Tibial nerve (tissue), 4 donors: ENCODE measurements at places on chromosomes 3 and 15. TPM values are rescaled to one million over a fixed set of nuclear protein-coding genes. Genes with fewer than 3 reads are reported as not detected.
A peak's percentile ranks its signal among the peaks of the same experiment; 100 is the strongest.

- DNase-seq: no peak
Measured at GRCh38 chr3:96450699-96451098, 363.7 kb upstream of the EPHA6 start.

- no peak for DNase-seq
Measured at GRCh38 chr3:182682263-182683241, 110.8 kb upstream of the ATP11B start.

GRCh38 chr3:197465197-197465995, 90.4 kb downstream of the BDH1 start:
- no peak for DNase-seq

DNA sequence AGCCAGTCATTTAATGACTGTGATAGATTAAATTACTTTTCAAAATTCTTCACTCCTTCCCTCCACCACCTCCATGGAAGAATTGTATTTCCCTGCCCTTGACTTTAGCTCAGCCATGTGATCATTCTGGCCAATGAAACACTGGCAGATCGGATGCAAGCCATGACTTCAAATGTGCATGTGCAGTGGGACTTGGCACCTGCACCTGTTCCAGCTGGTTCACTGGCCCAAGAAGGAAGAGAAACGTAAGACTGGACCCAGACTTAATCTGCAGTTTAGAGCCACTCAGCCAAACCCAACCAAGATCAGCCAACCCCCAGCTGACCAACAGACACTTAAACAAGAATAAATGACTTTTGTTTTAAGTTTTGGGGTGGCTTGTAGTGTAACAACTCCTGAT, 11.8 kb downstream of the DPH3 start:
- no peak for DNase-seq

DNA sequence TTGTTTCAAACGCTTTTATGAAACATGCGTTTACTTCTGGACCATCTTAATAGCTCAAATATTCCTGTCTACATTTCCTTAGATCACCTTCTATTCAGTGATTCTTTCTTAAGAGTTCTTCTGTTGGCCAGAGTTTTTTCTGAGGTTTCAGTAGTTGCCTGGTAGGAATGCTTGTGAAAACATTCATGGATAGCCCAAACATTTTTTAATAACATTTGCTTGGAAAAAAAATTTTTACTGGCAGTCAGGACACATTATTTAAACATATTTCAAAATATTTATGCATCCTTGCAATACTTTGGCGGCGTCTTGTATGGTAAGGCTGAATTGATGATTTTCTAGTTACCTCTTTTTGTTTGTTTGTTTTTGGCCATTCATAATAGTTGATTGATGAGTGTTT, 47.4 kb upstream of the ZBTB20 start:
- DNase-seq: no peak

DNA sequence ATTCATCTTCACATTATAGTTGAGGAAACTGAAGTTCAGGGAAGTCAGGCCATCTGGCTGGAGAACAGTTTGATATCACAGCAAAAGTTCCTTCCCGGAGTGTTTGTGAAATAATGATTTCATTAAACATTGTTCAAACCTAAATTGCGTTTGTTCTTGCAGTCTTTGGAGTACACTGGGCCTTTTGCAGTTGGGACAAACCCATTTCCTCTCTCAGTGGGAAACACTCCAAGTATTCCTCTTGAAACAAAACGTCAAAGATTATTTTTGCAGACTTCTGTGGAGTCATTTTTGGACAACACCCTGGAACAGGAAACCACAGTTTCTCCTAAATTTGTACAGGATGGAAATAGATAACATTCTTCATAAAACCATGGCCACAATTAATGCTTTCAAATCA, 287.5 kb downstream of the PTPRG start:
- no peak for DNase-seq

- DNase-seq: no peak
Measured at GRCh38 chr3:11591002-11591355, 52.7 kb downstream of the VGLL4 start.

DNA sequence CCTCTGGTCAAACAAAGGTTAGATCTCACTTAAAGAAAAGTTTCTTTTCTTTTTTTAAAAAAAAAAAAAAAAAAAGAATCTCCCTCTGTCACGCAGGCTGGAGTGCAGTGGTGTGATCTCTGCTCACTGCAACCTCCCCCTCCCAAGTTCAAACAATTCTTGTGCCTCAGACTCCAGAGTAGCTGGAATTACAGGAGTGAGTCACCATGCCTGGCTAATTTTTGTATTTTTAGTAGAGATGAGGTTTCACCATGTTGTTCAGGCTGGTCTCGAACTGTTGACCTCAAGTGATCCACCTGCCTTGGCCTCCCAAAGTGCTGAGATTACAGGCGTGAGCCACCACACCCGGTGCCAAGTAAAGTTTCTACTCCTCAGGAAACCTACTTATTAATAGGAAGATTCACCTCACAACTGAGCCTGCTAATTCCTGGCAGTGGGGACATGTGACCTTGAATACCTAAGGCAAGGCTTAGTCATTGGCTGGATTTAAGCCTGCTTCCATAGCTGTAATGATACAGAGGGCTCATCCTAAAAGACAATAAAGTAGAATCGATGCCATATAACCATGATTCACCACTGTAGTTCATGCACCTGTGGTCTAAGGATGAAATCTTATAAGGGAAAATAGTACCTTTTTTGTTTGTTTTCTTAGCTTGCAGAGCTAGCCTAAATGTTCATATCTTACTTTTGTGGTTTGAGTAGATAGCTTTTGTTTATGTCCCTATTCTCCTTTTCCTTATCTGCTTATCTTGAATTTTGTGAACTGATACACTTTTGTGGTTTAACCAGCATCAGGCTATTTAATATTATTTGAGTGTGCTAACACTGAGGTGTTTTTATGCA, 24.8 kb upstream of the RBMS3 start:
- DNase-seq: no peak

DNA sequence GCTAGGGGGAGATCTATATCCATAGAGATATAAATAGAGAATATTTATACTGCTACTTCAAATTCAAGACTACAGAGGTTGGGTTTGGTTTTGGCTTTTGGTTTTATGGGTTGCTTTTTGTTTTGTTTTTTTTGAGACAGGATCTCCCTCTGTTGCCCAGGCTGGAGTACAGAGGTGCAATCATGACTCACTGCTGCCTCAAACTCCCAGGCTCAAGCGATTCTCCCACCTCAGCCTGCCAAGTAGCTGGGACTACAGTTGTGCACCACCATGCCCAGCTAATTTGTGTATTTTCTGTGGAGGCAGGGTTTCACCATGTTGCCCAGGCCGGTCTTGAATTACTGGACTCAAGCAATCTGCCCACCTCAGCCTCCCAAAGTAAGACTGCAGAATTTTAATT, 3.9 kb upstream of the UBL7 start:
- DNase-seq: no peak

DNA sequence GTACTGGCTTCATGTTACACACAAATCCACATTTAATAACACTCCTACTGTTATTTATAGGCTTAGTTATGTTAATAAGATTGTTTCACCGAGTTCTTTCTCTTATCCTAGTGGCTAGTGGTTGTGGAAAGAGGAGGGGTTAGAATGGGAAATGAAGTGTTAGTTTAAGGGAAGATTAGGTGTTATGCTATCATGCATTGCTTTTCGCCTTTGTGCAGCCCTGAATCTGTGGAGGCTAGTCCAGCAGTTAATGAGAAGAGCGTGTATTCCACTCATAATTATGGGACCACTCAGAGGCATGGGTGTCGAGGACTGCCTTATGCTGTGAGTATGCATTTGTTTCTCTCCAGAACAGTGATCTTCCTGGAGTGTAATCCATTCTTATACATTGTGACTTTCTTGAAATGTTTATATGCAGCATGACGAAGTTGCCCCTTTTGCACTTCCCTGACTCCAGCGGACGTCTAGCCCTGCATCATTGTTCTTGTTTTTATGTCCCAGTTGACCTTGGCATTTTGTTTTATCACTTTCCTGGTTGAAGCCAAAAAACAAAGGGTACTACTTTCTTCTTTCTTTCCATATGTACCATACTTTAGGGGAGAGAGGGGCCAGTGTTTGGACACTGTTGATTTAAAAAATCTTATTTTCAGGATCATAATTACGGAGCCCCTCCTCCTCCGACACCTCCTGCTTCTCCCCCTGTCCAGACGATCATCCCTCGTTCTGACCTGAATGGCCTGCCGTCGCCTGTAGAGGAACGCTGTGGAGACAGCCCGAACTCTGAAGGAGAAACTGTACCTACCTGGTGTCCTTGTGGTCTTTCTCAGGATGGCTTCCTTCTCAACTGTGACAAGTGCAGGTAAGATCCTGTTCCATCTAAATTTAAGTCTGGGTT, 36.5 kb downstream of the SETD5 start:
- no peak for DNase-seq

GRCh38 chr3:187951452-187952190, 202.3 kb upstream of the LPP start:
- no peak for DNase-seq

- DNase-seq: no peak
Measured at GRCh38 chr3:187919048-187919447, 173.8 kb upstream of the BCL6 start.

- peak; percentile 38 for DNase-seq
Measured at GRCh38 chr3:49703443-49703927, 14.1 kb downstream of the RNF123 start.

GRCh38 chr15:93019090-93019489, 69.9 kb downstream of the RGMA start:
- DNase-seq: no peak

DNA sequence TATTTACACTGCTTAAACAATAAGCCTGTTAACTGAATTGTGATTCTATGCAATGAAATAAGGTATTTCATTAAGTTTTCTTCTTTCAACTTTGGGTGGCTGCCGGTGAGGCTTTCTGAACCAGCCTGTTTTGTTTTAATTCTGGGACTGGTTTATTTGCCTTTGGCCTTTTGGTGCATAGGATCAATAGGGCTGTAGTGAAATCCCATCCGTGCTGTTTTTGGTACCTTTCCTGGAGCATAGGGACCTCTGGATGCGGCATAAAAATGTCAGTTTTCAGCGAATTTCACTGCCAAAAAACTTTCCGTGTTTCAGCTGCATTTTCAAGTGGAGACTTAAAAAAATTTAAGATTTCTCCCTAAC, 514 bp downstream of the PLS1 start:
- DNase-seq: no peak

GRCh38 chr3:12518261-12519028, 26.9 kb downstream of the MKRN2OS start:
- DNase-seq: no peak

GRCh38 chr15:93929375-93930094, 301.8 kb upstream of the MCTP2 start:
- DNase-seq: peak; percentile 44

DNA sequence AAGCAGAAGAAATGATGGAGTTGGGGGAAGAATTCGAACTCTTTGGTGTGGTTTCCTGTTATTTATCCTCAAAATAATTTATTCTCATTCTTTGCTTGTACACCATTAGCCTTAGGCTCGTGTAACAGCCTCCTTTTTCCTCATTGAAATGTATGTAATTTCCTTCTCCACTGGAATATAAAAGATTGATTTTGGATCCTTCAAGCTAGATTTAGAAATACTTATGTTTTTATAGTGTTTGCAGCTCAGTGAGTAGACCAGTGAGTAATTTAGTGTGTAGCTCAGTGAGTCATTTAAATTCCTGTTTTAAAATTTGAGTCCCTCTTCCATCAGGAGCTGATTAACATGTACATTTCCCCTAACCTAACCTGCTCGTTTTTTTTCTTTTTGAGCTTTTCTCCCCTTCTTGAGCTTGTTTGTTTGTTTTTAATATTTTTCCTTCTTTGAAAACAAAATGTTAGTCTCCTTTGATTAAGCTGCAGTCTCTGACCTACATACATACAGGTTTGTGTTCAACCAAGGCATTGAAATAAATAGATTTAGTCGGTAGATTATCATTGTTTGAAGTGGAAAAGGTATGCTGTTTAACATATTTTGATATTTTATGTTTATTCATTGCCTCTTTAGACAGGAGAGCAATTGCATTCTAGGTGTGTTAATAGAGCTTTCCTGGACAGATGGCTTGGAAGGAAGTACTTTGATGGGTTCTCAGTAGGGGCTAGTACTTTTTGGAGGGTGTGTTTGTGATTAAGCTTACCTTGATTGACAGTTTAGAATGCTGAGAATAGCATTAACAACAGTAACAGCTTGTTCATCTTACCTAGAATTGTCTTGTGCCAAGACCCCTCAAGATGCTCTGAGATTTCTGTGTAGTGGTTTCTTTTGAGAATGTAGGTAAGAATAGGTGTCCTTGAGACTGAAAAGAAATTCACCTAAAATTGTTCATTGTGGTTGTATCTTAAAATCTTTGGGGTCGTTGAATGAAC, 5.9 kb downstream of the USP3 start:
- DNase-seq: no peak

Gene NLGN1
- 33.3 TPM for total RNA-seq

Gene C2CD4B
- 5.5 TPM for total RNA-seq

Gene LTF
- 0.30 TPM for total RNA-seq

Gene HYPK
- total RNA-seq: 7.5 TPM

Gene DUOXA2
- total RNA-seq: not detected

Gene TAGLN3
- not detected for total RNA-seq

Gene LRRC31
- total RNA-seq: not detected

Gene DUOXA1
- 1.5 TPM for total RNA-seq
